ENCODE measurements at places on chromosomes 1 and 21.

- no peaks in the 10 kb centered on the region for H3K36me3 ChIP-seq
- no peaks in the 10 kb centered on the region for H3K27me3 ChIP-seq
- H3K27ac ChIP-seq, result no peak overlapping the region
- no peak overlapping the region for H3K4me3 ChIP-seq
- DNase-seq, result no peak
Measured at GRCh38 chr1:234851450-234852438, 241.8 kb upstream of the IRF2BP2 start.

DNA sequence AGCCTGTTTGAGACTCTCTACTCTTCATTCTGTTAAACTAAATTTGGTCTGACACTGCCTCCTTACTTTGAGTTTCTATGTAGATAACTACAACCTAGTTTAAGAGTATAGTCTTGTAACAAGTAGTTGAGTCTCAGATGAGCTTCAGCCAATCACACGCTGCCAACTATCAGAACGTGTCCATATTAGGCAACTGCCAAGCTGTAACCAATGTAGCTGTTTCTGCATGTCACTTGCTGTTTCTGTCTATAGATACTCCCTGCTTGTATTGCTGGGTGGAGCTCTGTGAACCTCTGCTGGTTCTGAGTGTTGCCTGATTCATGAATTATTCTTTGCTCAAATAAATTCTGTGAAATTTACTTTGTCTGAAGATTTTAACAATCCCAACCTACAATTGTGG lies 452.6 kb upstream of the NR5A2 start:
- no peak overlapping the region for H3K27ac ChIP-seq
- H3K36me3 ChIP-seq, result no peaks in the 10 kb centered on the region

DNA sequence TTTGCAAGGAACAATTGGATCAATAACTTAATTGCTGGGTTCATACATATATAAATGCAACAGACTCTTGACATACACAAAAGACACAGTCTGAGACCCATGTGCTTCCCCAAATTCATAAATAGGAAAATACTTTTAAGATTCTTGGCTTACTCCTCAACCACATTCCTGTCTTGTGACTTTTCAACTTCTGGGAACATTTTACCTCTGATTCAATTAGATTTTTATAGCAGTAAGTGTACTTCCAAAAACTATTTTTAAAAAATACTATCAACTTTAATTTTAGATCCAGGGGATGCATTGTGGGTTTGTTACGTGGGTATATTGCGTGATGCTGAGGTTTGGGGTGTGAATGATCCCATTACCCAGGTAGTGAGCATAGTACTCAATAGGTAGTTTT lies 406.7 kb downstream of the RPS6KC1 start:
- no peaks in the 10 kb centered on the region for H3K36me3 ChIP-seq
- H3K27me3 ChIP-seq, result peaks cover 12% of the 10 kb centered on the region
- DNase-seq, result no peak
- no peaks in the 10 kb centered on the region for H3K4me1 ChIP-seq

DNA sequence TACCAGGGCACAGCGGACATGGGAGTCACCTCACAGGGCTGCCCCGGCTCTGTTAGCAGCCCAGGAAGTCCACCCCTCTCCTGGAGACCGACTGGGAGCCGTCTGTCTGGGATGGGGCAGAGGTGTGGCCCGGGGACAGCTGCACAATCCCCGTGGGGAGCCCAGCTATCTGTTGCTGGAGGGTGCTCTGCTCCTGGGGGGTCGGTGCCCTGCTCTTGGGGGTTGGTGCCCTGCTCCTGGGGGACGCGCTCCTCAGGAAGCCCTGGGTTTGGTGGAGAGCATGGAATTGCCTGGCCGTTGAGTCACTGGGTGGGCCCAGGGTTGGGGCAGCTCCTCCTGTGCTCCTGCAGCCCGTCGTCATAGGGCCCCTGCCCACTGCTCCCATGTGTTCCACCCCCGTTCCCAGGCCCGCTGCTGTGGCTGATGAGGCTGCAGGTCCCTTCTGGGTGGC lies 39.3 kb downstream of the AGPAT3 start:
- H3K4me3 ChIP-seq, result no peak overlapping the region
- H3K27ac ChIP-seq, result no peak overlapping the region
- peaks cover 11% of the 10 kb centered on the region for H3K4me1 ChIP-seq

DNA sequence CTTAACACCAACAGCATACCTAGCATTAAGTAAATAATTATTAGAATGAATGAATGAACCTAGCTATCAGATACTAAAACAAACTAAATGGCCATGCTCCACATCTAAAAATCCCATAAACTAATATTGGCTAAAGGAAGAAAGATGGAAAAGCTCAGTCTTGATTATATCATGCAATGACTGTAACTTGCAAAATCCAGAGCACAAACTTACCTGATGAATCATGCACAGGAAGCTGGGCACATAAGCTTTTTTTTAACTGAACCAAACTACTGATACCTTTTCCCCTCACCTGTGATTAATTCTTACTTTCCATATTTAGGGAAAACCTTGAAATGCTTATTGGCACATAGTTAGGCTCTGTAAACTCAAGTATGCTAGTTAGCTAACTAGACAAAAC lies 70.2 kb downstream of the KIF14 start:
- peaks cover 13% of the 10 kb centered on the region for H3K36me3 ChIP-seq
- no peaks in the 10 kb centered on the region for H3K27me3 ChIP-seq
- no peak for DNase-seq
- H3K27ac ChIP-seq, result no peak overlapping the region
- no peaks in the 10 kb centered on the region for H3K4me1 ChIP-seq

DNA sequence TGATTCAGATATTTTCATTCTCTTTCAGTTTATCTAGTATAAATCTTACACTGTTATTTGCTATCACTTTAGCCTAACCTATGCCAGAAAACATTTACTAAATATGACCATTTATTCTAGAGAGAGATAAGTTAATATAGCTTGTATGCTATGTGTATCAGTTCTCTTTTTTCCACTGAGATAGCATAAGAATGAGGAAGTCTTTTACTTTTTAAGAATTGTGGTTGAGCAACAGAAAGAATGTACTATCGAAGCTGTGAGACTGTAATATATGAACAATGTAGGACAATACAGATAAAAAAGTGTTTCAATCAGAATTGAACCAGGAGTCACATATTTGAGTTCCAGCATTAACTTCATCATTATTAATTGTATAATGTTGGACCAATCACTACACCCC lies 479.9 kb upstream of the PLXNA2 start:
- H3K36me3 ChIP-seq, result no peaks in the 10 kb centered on the region
- no peaks in the 10 kb centered on the region for H3K27me3 ChIP-seq
- H3K27ac ChIP-seq, result no peak overlapping the region
- H3K4me1 ChIP-seq, result no peaks in the 10 kb centered on the region
- H3K4me3 ChIP-seq, result no peak overlapping the region

- no peak overlapping the region for H3K27ac ChIP-seq
- H3K36me3 ChIP-seq, result peaks cover 7% of the 10 kb centered on the region
- no peak for DNase-seq
Measured at GRCh38 chr1:19327301-19327700, 15.2 kb downstream of the SLC66A1 start.

DNA sequence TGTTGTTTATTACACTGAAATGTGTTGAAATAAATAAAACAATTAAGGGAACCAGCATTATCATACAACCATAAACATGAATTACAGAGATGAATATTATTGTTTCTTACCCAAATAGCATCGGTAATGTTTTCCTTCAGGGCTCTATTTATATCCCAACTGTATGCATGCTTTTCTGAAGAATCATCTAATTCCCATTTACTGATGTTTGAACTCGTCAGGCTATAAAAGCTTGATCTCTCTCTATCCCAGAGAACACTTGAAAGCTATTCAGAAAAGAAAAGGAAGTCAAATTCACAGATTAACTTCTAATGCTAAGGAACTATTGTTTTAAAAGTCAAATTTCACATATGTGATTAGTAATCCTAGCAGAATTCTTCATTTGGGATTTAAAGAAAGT lies 12.4 kb downstream of the NUP133 start:
- H3K27ac ChIP-seq, result no peak overlapping the region
- DNase-seq, result no peak
- peaks cover 63% of the 10 kb centered on the region for H3K36me3 ChIP-seq
- no peak overlapping the region for H3K4me3 ChIP-seq
- H3K4me1 ChIP-seq, result no peaks in the 10 kb centered on the region

- no peaks in the 10 kb centered on the region for H3K36me3 ChIP-seq
- H3K4me3 ChIP-seq, result no peak overlapping the region
- H3K27me3 ChIP-seq, result peaks cover 4% of the 10 kb centered on the region
- H3K4me1 ChIP-seq, result no peaks in the 10 kb centered on the region
- DNase-seq, result peak; percentile 67
Measured at GRCh38 chr1:208654241-208654640, 410.1 kb upstream of the PLXNA2 start.

GRCh38 chr1:234230414-234230862 lies 142.8 kb upstream of the COA6 start:
- no peaks in the 10 kb centered on the region for H3K36me3 ChIP-seq
- H3K4me1 ChIP-seq, result peaks cover 32% of the 10 kb centered on the region
- no peaks in the 10 kb centered on the region for H3K27me3 ChIP-seq
- H3K4me3 ChIP-seq, result no peak overlapping the region

DNA sequence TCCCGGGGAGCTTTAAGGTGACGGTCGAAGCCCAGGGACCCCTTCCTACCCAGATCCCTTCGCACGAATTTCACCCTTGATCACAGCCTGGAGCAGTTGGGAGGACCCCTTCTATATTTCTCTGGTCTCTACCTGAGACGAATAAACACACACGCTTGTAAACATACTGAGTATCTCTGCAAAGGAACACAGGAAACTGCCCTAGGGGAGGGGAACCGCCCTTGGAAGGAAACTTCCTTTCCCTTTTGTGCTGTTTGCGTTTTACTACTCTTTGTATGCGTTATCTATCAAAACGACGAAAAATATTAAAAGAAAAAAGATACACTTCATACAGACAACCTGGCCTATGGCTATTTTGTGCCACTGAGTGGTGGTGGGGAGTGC lies 750 bp downstream of the NECAP2 start:
- H3K27me3 ChIP-seq, result no peaks in the 10 kb centered on the region
- peaks cover 8% of the 10 kb centered on the region for H3K4me1 ChIP-seq
- H3K4me3 ChIP-seq, result peak overlapping the region; percentile 93
- H3K27ac ChIP-seq, result peak overlapping the region; percentile 80
- H3K36me3 ChIP-seq, result peaks cover 12% of the 10 kb centered on the region

DNA sequence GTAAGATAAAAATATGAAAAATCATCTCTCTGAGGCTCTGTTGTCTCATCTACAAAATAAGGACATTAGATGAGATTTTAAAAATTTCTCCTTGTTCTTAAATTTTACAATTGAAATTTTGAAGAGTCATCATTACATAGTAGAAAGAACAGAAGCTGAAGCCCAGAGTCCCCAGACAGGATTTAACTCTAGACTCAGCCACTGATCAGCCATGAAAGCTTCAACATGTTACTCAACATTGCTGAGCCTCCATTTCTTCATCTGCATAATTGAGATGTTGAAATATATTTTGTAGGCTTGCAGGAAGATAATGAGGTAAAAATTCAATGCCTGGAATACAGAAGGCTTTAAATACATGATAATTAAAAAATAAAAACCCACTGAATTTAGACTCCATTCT lies 633.3 kb downstream of the LMO4 start:
- no peaks in the 10 kb centered on the region for H3K36me3 ChIP-seq
- no peaks in the 10 kb centered on the region for H3K4me1 ChIP-seq
- no peaks in the 10 kb centered on the region for H3K27me3 ChIP-seq
- no peak overlapping the region for H3K4me3 ChIP-seq

GRCh38 chr1:39368045-39368444 lies 123.4 kb upstream of the BMP8A start:
- no peak overlapping the region for H3K27ac ChIP-seq
- no peaks in the 10 kb centered on the region for H3K27me3 ChIP-seq
- no peak for DNase-seq
- no peaks in the 10 kb centered on the region for H3K4me1 ChIP-seq

DNA sequence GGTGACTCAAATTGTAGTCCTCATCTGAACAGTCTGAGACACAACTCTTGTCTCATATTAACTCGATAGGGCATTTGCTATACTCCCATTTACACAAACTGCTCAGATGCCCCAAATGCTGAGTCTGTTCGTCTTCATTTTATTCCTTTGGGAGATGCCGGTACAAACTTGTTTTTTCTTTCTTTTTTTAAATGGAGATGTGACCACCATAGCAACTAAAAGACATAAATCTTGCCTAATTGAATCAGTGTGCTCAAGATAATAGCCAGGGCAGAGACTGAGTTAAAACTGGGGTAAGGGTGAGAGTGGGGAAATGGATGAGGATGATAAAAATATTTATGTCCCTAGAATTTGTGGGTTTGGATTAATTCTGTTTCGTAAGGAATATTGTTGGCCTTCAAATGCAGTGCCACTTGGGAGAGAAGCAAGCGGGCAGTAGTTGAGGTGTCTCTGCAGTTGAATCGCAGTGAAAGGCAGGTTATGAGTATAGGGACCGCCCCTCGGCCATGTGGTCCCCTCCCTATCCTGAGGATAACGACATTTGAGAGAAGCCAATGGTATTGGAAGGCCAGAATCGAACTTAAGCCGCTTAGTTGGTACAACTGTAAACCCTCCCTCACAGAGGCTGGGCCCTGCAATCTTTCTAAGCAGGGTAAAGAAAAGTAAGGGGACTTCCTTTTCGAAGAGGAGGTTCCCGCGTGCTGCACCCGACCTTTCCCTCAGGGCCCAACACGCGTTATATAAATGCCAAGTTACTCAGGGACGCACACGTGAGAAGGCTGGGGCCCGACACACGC lies 859 bp upstream of the LRRC8B start:
- no peaks in the 10 kb centered on the region for H3K36me3 ChIP-seq
- peak overlapping the region; percentile 91 for H3K4me3 ChIP-seq
- H3K27ac ChIP-seq, result peak overlapping the region; percentile 84
- peaks cover 29% of the 10 kb centered on the region for H3K4me1 ChIP-seq
- no peaks in the 10 kb centered on the region for H3K27me3 ChIP-seq

- H3K27me3 ChIP-seq, result no peaks in the 10 kb centered on the region
- peak overlapping the region; percentile 94 for H3K4me3 ChIP-seq
- H3K27ac ChIP-seq, result no peak overlapping the region
- DNase-seq, result peak; percentile 7
Measured at GRCh38 chr1:100353988-100354387, 1.7 kb downstream of the CDC14A start.

DNA sequence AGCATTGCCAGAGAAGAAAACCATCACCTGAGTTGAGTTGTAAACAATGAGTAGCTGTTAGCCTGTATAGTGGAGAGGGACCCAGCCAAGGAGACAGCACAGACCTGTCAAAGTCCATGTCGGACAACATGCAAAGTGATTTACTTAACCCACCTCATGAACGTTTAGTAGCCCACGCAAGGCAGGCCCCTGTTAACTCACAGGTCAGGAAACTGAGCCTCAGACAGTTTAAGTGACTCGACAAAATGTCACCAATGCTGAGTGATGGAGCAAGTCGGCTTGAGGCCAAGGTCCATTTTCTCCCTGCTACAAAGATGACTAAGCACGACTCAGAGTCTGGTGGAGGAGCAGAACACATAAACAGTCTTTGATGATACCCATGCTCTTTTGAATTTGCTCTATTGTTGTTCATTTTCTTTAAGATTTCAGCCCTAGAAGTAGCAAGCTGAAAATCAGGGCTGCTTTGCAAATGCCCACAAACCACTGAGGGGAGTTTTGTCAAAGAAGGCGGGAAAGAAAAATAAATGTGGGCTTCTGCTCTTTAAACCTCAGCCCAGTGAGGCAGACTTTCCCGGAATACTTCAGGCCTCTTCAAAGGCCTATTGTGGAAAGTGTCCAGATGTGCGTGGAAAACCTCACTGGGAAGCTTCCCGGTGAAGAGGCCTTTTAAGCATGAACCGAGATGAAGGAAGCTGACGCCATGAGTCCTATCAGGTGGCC lies 83.8 kb upstream of the HOOK1 start:
- peak; percentile 59 for DNase-seq
- no peaks in the 10 kb centered on the region for H3K36me3 ChIP-seq
- no peak overlapping the region for H3K4me3 ChIP-seq
- no peak overlapping the region for H3K27ac ChIP-seq

- H3K4me3 ChIP-seq, result no peak overlapping the region
- no peaks in the 10 kb centered on the region for H3K4me1 ChIP-seq
- H3K36me3 ChIP-seq, result no peaks in the 10 kb centered on the region
- H3K27ac ChIP-seq, result no peak overlapping the region
Measured at GRCh38 chr1:99957818-99958217, 12.0 kb upstream of the SLC35A3 start.
